ENCODE measurements at places on chromosomes 12 and 14.

GRCh38 chr14:38862366-38862765 lies 240.7 kb downstream of the SEC23A start:
- DNase-seq = no peak

- DNase-seq = peak; percentile 67
Measured at GRCh38 chr12:19846574-19846973, 407.3 kb downstream of the AEBP2 start.

DNA sequence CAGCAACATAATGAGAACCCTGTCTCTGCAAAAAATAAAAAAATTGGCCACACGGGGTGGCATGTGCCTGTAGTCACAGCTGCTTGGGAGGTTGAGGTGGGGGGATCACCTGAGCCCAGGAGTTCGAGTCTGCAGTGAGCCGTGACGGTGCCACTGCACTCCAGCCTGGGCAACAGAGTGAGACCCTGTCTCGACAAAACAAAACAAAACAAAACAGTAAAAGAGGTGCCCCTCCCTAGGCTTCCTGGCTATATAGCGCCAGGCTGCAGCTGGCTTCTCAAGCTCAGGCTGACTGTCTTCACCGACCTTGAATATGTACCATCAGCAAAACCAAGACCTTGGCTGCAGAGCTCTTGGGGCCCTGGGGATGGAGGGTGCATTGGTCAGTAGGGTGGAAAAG lies 29.4 kb downstream of the TSPAN9 start:
- no peak for DNase-seq

- DNase-seq = no peak
Measured at GRCh38 chr14:69852531-69853321, 26.5 kb upstream of the SMOC1 start.

- no peak for DNase-seq
Measured at GRCh38 chr12:49648712-49649003, 25.3 kb downstream of the PRPF40B start.

DNA sequence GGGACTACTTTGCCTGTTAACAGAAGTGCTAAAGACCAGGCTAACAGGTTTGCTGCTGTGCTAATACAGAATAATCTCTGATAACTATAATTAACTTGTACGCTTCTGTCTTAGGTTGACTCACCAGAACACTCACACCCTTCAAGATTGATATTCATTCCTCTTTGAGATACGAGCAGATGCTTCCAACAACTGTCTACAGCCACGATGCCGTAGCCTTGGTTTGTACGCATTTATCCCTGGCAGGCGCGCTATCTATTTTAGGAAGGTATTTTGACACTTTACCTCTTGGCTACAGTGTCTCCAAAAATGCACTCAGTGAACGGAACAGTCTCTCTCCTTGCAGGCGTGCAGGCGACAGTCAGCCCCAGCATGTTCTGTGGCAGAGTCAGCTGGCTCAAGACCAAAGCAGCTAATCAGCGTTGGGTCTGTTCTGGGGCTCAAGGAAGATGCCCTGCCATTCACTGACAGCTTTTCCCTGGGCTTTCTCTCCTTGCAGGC lies 146.4 kb upstream of the PRICKLE1 start:
- no peak for DNase-seq

- peak; percentile 17 for DNase-seq
Measured at GRCh38 chr12:1319212-1319611, 275.2 kb downstream of the FBXL14 start.

DNA sequence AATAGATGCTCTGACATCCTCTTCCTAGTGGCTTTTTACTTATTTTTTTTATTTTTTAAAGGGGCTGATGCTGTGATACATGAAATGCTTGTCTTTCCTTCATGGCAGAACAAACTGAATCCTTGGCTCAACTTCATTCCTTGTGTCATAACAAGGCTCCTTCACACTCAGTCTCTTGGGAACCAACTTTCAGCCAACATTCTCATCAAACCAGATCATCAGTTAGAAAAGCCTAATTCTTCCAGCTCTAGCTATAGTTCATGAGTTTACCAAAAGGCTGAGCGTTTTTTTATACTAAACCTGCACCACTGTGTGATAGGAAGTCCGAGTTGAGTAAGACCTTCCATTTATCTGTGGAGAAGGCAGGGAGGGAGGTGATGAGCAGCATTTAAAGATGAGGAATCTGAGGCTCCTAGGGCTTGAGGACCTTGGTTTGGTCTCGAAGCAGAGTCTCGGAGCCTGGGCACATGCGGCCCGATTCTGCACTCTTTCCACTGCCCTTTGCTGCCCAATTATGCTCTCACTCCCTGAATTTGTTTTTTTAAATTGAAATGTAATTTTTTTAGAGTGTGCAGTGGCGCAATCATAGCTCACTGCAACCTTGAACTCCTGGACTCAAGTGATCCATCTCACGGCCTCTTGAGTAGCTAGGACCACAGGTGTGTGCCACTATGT lies 8.2 kb downstream of the GPRC5D start:
- DNase-seq = no peak

GRCh38 chr12:12572659-12573058 lies 10.0 kb upstream of the DUSP16 start:
- DNase-seq = no peak

GRCh38 chr12:91627225-91627624 lies 444.6 kb upstream of the DCN start:
- DNase-seq = no peak

DNA sequence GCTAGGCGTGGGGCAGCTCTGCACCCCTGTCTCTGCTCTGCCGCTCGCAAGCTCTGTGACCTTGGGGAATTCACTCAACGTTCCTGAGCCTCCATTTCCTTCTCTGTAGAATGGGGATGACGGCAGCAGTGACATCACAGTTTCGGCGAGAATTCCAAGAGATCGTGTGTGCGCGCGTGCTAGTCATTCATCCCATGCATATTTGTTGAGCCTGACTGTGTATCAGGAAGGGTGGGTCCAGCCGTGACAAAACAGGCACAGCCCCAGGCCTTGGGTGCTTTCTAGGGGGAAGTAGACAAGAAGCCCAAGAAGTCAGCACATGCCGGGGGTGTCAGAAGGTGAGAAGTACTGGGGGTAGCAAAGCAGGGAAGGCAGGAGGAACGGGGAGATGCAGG lies 145.6 kb upstream of the NCOR2 start:
- no peak for DNase-seq

DNA sequence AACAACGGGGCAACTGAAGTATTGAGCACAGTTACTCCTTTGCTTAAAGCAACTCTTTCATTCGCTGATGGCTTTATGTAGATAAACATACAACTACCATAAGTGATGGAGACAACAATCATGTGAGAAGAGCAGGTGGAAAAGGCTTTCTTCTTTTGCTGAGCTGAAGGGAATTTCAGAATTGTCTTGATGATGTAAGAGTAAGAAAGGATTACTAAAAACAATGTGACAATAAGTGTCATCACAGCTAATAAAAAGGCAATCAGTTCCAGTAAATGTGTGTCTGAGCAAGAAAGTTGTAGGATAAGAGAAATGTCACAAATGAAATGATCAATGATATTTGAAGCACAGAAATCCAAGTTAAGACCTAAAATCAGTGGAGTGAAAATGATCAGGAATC lies 647 bp downstream of the OR6C70 start:
- no peak for DNase-seq

- no peak for DNase-seq
Measured at GRCh38 chr14:36700651-36701050, 39.0 kb downstream of the PAX9 start.

DNA sequence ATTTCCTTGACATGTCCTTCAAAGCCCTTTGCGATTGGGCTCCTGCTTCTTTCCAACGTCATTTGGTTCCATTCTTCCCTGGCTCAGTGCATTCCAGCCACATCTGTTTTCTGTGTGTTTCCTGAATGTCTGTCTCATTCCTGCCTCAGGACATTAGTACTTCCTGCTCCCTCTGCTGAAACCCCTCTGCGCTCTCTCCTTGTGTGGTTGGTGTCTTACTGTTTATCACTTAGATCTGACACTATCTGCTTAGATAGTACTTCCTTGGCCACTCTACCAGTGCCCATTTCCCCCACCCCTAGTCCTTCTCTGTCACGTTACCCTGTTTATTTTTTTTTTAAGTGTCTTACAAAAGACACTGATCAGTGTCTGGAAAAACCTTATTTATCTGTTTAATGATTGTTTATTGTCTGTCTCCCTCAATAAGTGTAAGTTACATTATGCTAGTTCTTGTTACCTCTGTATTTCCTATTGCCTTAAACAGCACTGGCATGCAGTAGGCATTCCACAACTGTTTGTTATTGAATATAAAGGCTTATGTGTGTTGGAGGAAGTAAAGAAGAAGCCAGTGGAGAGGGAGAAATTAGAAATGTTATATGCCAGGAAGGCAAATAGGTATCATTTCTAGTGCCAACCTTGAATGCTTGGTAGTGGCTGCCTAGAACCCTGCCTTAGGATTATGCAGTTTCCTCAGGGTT lies 21.5 kb downstream of the DYRK2 start:
- no peak for DNase-seq

DNA sequence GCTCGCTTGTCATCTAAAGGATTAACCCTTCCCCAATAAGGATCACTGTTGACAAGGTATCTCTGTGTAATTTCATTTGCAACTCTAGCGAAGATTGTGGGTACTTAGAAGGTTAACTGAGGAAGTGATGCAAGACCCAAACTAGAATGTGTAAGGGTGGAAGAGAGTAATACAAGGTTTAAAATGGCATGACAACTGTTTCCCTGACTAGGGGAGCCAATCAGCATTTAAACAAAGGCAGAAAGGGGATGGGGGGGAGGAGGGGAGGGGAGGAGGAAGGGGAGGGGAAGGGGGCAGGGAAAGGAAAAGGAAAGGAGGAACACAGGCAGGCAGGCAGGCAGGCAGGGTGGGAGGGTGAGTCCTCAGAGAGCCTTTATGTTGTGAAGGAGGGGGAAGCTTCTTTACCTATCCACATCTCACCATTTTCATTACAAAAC lies 31.1 kb downstream of the NRDE2 start:
- DNase-seq = no peak

All from renal cortical epithelial cell (primary cell).